ENCODE measurements at places on chromosomes 5 and 9. TPM values are rescaled to one million over a fixed set of nuclear protein-coding genes. Genes with fewer than 3 reads are reported as not detected.
A peak's percentile ranks its signal among the peaks of the same experiment; 100 is the strongest.

DNA sequence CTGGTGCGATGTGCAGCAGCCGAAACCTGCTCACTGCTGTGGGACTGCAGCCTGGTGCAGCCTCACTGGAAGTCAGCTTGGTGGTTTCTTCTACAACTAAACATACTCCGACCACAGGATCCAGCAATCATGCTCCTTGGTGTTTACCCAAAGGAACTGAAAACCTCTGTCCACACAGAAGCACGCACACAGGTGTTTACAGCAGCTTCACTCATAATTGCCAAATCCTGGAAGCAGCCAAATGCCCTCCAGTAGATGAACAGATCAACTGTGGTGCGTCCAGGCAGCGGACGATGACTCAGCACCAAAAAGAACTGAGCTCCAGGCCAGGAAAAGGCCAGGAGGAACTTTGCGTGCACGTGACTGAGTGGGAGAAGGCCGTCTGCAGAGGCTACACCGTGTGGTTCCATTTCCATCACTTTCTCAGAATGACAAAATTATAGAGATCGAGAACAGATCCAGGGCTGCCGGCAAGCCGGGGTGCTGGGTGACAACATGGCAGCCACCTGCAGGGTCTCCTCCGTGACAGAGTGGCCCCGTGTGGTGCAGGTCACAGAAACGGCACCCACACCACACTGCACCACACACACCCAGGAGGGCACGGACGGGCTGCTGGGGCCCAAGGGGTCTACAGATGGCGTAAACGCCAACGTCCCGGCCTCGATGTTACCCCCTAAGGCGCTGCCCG is 23.1 kb upstream of the NSMF start:
- peak; percentile 94 for DNase-seq
- H3K4me1 ChIP-seq, result peaks cover 24% of the 10 kb centered on the region
- no peaks in the 10 kb centered on the region for H3K36me3 ChIP-seq
- no peak overlapping the region for H3K4me3 ChIP-seq

GRCh38 chr9:74639112-74639511 is 142.0 kb downstream of the RORB start:
- no peaks in the 10 kb centered on the region for H3K36me3 ChIP-seq
- H3K27ac ChIP-seq, result no peak overlapping the region
- H3K27me3 ChIP-seq, result peaks cover 22% of the 10 kb centered on the region
- no peak for DNase-seq

GRCh38 chr9:121949364-121949763 is 143.7 kb downstream of the TTLL11 start:
- peaks cover 7% of the 10 kb centered on the region for H3K36me3 ChIP-seq
- peaks cover 47% of the 10 kb centered on the region for H3K4me1 ChIP-seq
- no peak for DNase-seq

GRCh38 chr5:111968459-111968858 is 211.5 kb upstream of the NREP start:
- DNase-seq, result no peak
- no peaks in the 10 kb centered on the region for H3K27me3 ChIP-seq
- no peaks in the 10 kb centered on the region for H3K36me3 ChIP-seq
- no peak overlapping the region for H3K27ac ChIP-seq
- no peaks in the 10 kb centered on the region for H3K4me1 ChIP-seq
- H3K4me3 ChIP-seq, result no peak overlapping the region

GRCh38 chr5:80796846-80797245 is 142.1 kb upstream of the DHFR start:
- peaks cover 8% of the 10 kb centered on the region for H3K36me3 ChIP-seq
- DNase-seq, result no peak
- no peak overlapping the region for H3K27ac ChIP-seq
- no peaks in the 10 kb centered on the region for H3K4me1 ChIP-seq
- H3K27me3 ChIP-seq, result no peaks in the 10 kb centered on the region
- H3K4me3 ChIP-seq, result no peak overlapping the region

GRCh38 chr9:77648234-77649108 is at the start of gene GNA14:
Gene GNA14, minus strand, starts transcription at chr9:77648322. Its CDS starts 529 bp downstream, at chr9:77647793.
- H3K4me3 ChIP-seq, result peak within 1 kb of the TSS; percentile 71
- peaks cover 6% of the 10 kb centered on the region for H3K4me1 ChIP-seq
- H3K27ac ChIP-seq, result peak within 1 kb of the TSS; percentile 54
- no peaks in the 10 kb centered on the region for H3K27me3 ChIP-seq

GRCh38 chr5:107858324-107858723 is 187.6 kb upstream of the EFNA5 start:
- DNase-seq, result no peak
- no peaks in the 10 kb centered on the region for H3K27me3 ChIP-seq
- H3K27ac ChIP-seq, result 0 out of 2 replicates have a peak overlapping the region, but pooled peaks have one; percentile 8
- H3K4me1 ChIP-seq, result no peaks in the 10 kb centered on the region
- H3K4me3 ChIP-seq, result no peak overlapping the region

- no peaks in the 10 kb centered on the region for H3K36me3 ChIP-seq
- H3K4me1 ChIP-seq, result no peaks in the 10 kb centered on the region
- no peak overlapping the region for H3K27ac ChIP-seq
Measured at GRCh38 chr9:87653941-87654340, 72.0 kb upstream of the CTSL start.

GRCh38 chr9:70954596-70955143 is 166.8 kb downstream of the TRPM3 start:
- H3K27me3 ChIP-seq, result no peaks in the 10 kb centered on the region
- H3K4me1 ChIP-seq, result no peaks in the 10 kb centered on the region
- H3K36me3 ChIP-seq, result no peaks in the 10 kb centered on the region
- H3K27ac ChIP-seq, result no peak overlapping the region
- no peak overlapping the region for H3K4me3 ChIP-seq

- no peak for DNase-seq
- H3K36me3 ChIP-seq, result peaks cover 7% of the 10 kb centered on the region
- H3K27ac ChIP-seq, result peak overlapping the region; percentile 78
- peaks cover 67% of the 10 kb centered on the region for H3K4me1 ChIP-seq
Measured at GRCh38 chr9:109036744-109037680, 23.7 kb upstream of the CTNNAL1 start.

- peak overlapping the region; percentile 57 for H3K27ac ChIP-seq
- H3K36me3 ChIP-seq, result no peaks in the 10 kb centered on the region
- no peak overlapping the region for H3K4me3 ChIP-seq
- DNase-seq, result peak; percentile 70
- H3K4me1 ChIP-seq, result peaks cover 53% of the 10 kb centered on the region
Measured at GRCh38 chr5:61051267-61051666, 106.3 kb downstream of the NDUFAF2 start.

GRCh38 chr5:146699664-146700418 is 178.7 kb downstream of the PPP2R2B start:
- H3K4me3 ChIP-seq, result no peak overlapping the region
- DNase-seq, result no peak
- H3K27ac ChIP-seq, result no peak overlapping the region
- no peaks in the 10 kb centered on the region for H3K4me1 ChIP-seq

GRCh38 chr9:13974891-13975290 is 339.1 kb downstream of the NFIB start:
- H3K36me3 ChIP-seq, result no peaks in the 10 kb centered on the region
- no peak overlapping the region for H3K4me3 ChIP-seq
- no peak for DNase-seq
- H3K27me3 ChIP-seq, result no peaks in the 10 kb centered on the region
- no peak overlapping the region for H3K27ac ChIP-seq

GRCh38 chr5:159210210-159210661 is 883 bp upstream of the RNF145 start:
- no peaks in the 10 kb centered on the region for H3K36me3 ChIP-seq
- H3K27ac ChIP-seq, result peak overlapping the region; percentile 84
- H3K27me3 ChIP-seq, result no peaks in the 10 kb centered on the region

GRCh38 chr5:2817031-2817603 is 65.6 kb upstream of the IRX2 start:
- peaks cover 86% of the 10 kb centered on the region for H3K27me3 ChIP-seq
- no peak overlapping the region for H3K4me3 ChIP-seq
- no peak for DNase-seq
- no peaks in the 10 kb centered on the region for H3K4me1 ChIP-seq
- no peaks in the 10 kb centered on the region for H3K36me3 ChIP-seq

DNA sequence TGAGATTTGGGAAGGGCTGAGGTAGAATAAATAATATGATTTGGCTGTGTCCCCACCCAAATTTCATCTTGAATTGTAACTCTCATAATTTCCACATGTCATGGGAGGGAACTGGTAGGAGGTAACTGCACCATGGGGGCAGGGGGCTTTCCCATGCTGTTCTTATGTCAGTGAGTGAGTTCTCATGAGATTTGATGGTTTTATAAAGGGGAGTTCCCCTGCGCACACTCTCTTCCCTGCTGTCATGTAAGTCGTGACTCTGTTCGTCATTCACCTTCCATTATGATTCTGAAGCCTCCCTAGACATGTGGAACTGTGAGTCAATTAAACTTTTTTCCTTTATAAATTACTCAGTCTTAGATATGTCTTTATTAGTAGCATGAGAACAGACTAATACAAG is 115.5 kb upstream of the STARD4 start:
- no peak overlapping the region for H3K4me3 ChIP-seq
- DNase-seq, result no peak
- H3K27ac ChIP-seq, result no peak overlapping the region
- no peaks in the 10 kb centered on the region for H3K36me3 ChIP-seq

DNA sequence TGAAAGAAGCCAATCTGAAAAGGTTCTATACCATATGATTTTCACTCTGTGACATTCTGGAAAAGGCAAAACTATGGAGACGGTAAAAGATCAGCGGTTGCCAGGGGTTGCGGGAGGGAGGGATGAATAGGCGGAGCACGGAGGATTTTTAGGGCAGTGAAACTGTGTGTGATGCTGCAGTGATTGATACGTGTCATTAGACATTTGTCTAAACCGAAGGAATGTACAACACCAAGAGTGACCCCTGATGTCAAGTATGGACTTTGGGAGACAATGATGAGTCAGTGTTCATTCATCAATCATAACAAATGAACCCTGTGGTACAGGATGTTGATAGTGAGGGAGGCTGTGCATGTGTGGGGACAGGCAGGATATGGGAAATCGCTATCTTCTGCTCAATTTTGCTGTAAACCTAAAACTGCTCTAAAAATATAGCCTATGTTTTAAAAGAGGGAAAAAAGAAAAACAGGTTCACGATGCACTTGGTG is 34.4 kb downstream of the ERGIC1 start:
- H3K36me3 ChIP-seq, result no peaks in the 10 kb centered on the region
- peak overlapping the region; percentile 55 for H3K4me3 ChIP-seq
- DNase-seq, result peak; percentile 90
- H3K4me1 ChIP-seq, result peaks cover 48% of the 10 kb centered on the region
- peak overlapping the region; percentile 99 for H3K27ac ChIP-seq

DNA sequence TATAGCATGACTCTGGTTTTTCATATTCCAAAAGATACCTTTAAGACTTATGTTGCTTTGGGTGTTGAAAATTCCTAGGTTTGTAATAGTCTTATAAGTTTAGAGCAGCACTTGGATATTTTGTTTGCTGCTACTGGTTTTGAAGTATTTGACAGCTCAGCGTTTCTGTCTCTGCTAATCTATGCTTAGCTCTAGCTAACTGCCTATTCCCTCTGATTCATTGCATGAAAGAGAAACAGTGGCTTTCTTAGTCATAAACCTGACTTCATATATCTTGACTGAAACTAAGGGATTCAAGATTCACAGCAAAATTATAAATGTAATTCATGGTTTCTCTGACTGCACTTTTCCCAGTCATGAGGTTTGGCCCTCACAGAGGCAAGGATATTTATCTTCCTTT is 35.6 kb upstream of the ANXA1 start:
- peak; percentile 60 for DNase-seq
- no peak overlapping the region for H3K4me3 ChIP-seq
- peaks cover 22% of the 10 kb centered on the region for H3K4me1 ChIP-seq
- no peaks in the 10 kb centered on the region for H3K27me3 ChIP-seq

DNA sequence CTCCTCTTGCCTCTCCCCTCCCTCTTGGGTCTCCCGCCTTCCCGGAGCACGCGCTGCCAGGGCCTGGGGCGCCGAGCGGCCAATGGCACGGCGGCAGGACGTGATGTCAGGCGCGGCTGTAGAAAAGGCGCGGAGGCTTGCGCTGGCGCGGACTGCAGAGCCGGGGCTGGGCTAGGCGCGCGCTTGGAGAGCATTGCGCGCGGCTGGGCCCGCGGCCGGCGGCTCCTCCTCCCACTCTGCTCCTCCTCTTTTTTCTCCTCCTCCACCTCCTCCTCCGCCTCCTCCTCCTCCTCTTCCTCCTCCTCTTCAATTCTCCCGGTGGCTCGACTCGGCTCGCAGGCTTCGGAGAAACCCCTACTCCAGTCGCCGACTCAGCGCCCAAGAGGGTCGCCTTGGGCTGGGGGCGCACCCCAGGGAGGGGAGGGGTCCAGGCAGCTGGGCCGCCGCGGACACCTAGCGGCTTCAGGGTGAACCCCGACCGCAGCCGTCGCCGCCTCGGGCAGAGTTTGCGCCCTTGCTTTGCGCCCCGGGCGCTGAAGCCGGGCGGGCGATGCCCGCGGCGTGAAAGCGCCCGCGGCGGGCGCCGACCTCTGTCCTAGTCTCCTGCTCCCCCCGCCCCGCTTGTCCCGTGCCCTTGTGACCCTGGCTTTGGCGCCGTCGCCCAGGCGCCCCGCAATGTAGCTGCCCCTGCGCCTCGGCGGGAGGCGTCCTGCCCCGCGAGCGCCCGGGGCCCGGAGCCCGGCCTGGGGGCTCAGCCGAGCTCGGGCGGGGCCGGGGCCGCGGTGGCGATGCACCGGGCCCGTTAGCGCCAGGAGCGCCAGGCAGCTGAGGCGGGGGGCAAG is at the start of gene LHX2:
Gene LHX2, plus strand, starts transcription at position 309 of the 842 bp plus-strand sequence. CDS start 581 bp downstream, outside the sequence.
- no peak within 1 kb of the TSS for H3K27ac ChIP-seq
- peak within 1 kb of the TSS; percentile 51 for H3K4me3 ChIP-seq
- peak; percentile 65 for DNase-seq
- peaks cover 43% of the 10 kb centered on the region for H3K27me3 ChIP-seq
- no peaks in the 10 kb centered on the region for H3K36me3 ChIP-seq

- H3K4me1 ChIP-seq, result no peaks in the 10 kb centered on the region
- no peaks in the 10 kb centered on the region for H3K27me3 ChIP-seq
- no peak overlapping the region for H3K4me3 ChIP-seq
- no peak for DNase-seq
- no peak overlapping the region for H3K27ac ChIP-seq
- no peaks in the 10 kb centered on the region for H3K36me3 ChIP-seq
Measured at GRCh38 chr5:105816961-105817360, 1853.8 kb downstream of the EFNA5 start.

GRCh38 chr5:42518595-42519221 is 95.5 kb downstream of the GHR start:
- no peaks in the 10 kb centered on the region for H3K27me3 ChIP-seq
- H3K4me3 ChIP-seq, result no peak overlapping the region
- H3K27ac ChIP-seq, result no peak overlapping the region
- H3K36me3 ChIP-seq, result no peaks in the 10 kb centered on the region

The NINJ1 gene
- 30.5 TPM for total RNA-seq

The NR2F1-AS1 gene
- total RNA-seq, result 24.1 TPM

The SNCAIP gene
- not detected for total RNA-seq

The MACROH2A1 gene
- total RNA-seq, result 455 TPM

The FSD1L gene
- total RNA-seq, result 1.7 TPM

The C9orf153 gene
- total RNA-seq, result 1.9 TPM

The PSMD5 gene
- total RNA-seq, result 19.1 TPM

The FOXI1 gene
- not detected for total RNA-seq

The PCDHAC2 gene
- total RNA-seq, result 4.2 TPM

The ADGRD2 gene
- total RNA-seq, result not detected

The F12 gene
- 36.8 TPM for total RNA-seq

The IDNK gene
- 1.4 TPM for total RNA-seq

The MRPS27 gene
- total RNA-seq, result 59.0 TPM

The PLCXD3 gene
- 5.0 TPM for total RNA-seq

The AFAP1L1 gene
- total RNA-seq, result 19.6 TPM

Data from PC-3 (cell line).